ENCODE measurements at places on chromosomes 5 and 9.

DNA sequence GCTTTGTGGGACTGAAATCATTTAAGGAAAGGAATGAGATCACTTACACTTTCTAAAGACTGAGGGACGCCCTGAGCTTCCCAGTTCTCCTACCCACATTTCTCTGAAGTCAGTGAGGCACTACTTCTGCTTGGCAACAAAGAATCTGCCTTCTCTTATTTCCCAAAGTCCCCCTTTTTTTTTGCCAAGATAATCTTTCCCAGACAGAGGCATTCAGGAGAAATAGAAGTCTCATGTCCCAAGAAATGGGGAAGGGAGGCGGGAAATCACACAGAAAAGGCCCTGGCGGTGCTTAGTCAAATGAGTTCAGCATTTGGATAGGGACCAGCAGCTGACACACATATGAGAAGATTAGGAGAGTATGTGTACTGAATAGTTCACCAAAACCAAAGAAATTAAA lies 159.7 kb downstream of the MUSK start:
- DNase-seq, result no peak

GRCh38 chr9:125649315-125649714 lies 57.7 kb downstream of the MAPKAP1 start:
- peak; percentile 67 for DNase-seq

DNA sequence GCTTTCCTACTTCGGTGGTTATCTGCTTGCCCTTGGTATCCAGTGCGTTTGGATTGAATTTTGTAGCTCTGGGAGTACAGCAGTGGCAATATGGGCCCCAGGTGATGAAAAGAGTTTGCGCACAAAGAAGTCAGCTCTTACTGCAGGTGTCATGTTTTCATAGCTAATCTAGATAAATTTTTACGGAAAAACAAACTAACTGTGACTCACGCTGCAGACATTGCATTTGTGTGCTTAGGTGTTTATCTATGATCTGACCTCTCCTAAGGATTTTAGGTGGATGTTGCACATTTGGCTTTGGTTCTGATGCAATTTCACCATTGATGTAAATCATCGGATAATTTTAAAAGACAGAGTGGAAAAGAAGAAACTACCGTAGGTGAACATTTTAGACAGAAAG lies 92.1 kb downstream of the VCAN start:
- DNase-seq, result no peak

DNA sequence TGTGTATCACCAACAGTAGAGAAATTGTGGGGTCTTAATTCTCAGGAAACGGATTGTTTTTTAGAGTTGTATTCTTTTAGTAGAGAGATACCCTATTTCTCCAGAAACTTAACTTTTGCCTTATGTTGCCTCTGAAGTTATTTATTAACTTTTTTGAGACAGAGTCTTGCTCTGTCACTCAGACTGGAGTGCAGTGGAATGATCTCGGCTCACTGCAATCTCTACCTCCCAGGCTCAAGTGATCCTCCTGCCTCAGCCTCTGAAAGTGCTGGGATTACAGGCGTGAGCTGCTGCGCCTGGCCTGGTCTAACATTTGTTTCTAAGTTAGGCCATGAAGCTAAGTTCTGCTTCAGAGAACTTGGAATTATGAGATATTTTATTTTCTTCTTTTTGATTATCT lies 75.0 kb downstream of the CFAP95 start:
- no peak for DNase-seq

DNA sequence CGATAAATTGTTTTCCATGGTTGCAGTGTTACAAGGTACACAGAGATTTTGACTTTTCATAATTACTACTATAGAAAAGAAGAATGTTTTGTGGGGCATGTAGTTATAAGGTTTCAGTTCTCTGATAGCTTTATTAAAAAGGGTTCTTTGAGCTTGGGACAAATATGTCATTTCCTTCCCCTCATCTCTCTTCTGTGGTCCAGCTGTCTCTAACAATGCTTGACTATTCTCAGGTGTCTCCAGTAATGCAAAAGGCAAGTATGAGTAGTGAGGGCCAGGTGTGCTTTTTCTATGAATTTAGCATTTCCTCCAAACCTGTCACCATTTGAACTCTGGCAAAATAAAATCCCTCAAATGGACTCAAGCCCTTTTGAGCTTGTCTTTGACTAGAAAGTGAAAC lies 84.3 kb downstream of the SLF1 start:
- DNase-seq, result no peak

- DNase-seq, result peak; percentile 45
These were observed 643.6 kb downstream of the ACTL7B start for GRCh38 chr9:108212184-108212583.

GRCh38 chr5:172692981-172693380 lies 51.9 kb downstream of the NEURL1B start:
- DNase-seq, result no peak

- no peak for DNase-seq
These were observed 15.3 kb downstream of the GPR107 start for GRCh38 chr9:130069048-130069447.

DNA sequence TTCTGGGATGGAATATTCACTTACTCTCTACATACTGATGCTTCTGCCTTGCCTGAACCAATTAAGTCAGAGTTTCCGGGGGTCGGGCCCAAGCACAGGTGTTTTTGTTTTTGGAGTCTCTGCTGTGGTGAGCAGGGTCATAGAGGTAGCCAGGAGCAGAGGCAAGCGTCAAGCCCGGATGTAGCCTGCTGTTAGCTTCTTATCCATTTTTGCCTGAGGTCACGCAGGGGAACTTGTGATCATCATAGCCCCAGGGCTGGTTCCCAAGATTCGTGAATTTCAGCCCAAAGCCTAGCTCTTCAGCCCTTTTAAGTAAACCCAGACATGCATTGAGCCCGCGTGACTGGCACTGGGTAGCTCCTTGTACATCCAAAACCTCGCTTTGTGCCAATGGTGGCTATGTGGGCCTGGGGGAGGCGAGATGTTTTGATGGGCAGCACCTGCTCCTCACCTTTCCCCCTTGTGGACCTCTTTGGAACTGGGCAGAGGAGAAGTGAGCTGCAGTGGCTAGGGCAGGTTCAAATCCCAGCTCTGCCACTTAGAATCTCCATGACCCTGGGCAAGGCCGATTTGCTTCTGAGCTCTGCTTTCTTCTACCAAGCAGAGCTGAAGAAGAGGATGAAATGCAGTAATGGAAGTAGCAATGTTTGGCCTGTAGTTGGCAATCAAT lies 33.7 kb downstream of the FGF18 start:
- peak; percentile 78 for DNase-seq

DNA sequence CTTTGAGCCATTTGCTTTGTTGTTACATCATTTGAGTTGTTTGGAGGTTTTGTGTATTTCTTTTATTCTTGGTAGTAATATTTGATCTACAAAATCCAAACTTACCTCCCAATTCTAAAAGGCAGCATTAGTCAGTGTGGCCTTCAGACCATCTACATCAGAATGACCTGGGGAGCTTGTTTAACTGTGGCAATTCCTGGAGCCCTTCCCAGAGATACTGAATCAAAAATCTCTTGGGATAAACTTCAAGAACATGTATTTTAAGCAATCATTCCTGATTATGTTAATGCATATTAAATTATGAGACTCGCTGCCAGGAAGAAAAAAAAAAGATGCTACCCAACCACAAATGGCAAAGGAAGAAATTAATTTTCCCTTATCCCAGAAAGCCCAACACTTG lies 268.9 kb upstream of the PDE4D start:
- no peak for DNase-seq

DNA sequence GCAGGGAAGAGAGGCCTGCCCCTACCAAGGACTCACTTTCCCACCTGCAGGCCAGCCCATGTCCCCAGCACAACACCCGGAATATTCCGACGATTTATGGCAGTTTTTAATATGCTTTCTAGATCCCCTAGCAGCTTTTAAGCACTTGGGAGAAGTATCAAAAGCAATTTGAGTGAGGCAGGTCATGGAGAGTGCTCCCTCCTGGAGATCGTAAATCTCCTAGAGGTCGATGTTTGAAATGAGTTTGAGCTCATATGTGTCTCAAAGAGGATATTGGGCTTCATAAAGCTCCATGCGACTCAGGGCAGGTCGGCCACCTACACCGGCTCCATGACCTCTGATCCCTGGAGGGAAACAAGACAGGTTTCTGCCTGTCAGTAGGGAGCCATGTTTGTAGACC lies 27.3 kb downstream of the CFAP90 start:
- DNase-seq, result no peak

Data from mesendoderm (in vitro differentiated cells).